ENCODE measurements at places on chromosomes 2 and 18.
A peak's percentile ranks its signal among the peaks of the same experiment; 100 is the strongest.

- DNase-seq: peak; percentile 80
Observed at GRCh38 chr2:132439703-132440398, 23.2 kb downstream of the GPR39 start.

DNA sequence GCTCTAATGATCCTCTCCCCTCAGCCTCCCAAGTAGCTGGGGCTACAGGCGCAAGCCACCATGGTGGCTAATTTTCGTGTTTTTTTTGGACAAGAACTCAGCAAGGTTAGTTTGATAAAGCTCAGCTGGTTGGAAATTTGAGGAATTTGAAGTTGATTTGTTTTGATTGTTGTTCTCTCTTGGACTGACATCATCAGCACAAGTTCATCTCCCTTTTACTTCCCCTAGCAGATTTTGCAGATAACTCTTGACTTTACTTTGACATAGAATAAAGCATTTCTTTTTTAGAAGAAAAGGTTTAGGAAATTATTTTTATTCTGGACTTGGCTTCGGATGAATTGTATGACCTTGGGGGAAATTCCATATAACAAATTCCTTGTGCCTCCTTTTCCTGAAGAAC lies 74.9 kb upstream of the DLX2 start:
- DNase-seq: no peak

GRCh38 chr2:162282765-162283425 lies 35.6 kb downstream of the IFIH1 start:
- peak; percentile 34 for DNase-seq

GRCh38 chr18:22283397-22283796 lies 114.0 kb downstream of the GATA6 start:
- peak; percentile 62 for DNase-seq

DNA sequence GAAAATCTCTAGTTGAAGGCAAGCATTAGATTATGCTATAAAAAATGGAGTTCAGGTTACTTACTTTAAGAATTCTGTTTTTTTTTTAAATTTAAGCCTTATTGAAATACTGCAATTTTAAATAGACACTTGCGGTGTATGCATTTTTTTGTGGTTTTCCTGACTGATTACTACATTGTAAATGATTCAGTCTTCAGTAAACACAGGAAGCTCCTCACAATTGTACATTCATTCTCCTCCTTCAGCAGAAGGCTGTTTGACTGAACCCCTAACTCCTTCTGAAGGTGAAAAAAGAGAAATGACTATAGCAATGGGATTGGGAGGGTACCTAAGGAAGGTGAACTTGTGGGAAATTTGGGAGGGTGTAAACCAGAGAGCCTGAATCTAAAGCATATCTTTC lies 136.1 kb downstream of the GCA start:
- peak; percentile 45 for DNase-seq

GRCh38 chr18:76860411-76860810 lies 38.1 kb downstream of the ZNF236 start:
- DNase-seq: peak; percentile 73

DNA sequence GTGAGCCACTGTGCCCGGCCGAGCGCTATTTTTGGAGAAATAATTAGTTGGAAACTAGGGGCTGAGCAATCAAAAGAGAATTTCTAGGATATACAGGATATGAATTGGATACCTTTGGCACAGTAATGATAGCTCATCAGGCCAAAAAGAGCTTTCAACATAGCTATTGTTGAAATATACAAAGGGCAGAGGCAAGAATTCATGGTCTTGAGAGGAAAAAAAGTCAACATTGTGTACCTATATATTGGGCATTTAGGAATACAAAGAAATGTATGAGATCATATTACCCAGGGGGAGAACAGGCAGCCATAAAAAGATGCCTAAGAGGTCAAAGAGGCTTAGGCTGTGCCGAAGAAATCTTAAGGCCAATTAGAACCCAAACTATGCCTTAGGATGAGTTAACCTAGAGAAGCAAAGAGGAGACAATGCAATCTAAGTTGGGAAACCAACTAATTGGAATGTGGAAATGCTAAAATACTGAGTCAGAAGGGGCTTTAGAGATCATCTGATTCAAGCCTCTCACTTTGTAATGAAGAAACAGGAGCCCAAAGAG lies 99.0 kb downstream of the RBBP8 start:
- DNase-seq: peak; percentile 66

DNA sequence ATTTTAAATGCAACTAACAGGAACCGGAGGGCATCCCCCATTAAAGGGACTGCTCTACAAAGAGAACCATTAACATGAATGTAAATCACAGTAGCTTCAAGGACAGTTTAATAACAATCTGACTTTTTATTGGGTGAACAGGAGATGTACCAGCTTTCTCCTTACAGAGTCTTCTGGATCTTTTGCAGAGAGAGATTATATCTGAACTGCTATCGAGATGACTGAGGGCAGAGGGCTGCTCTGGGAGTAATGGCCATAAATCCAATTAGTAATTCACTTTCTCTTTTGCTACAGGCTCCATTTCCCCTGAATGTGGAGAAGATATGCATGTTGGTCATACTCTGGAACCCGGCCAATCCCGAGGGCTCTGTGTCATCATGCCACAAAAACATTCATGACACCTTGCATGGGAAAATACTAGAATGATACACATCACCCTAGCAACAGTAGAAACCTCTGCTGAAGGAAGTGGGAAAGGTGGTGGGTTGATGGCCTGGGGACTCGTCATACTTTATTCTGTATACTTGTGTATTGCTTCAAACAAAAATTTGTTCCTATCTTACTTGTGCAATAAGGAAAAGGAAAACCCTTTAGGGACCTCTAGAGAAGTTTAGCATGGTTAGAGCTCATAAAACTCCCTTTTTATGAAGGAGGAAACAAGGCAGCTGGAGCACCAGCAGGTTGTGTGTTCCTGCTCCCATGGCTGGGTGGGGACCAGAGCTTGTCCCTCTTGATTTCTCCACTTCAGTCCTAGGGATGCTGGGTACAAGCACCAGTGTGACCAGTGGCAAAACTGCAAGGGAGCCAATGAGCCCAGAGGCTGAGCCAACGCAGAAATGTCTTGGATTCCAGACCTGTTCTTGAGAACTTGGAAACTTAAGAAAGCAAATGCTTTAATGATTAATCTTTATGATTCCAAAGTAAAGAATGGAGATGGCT lies 26.0 kb downstream of the CTAGE1 start:
- peak; percentile 93 for DNase-seq

DNA sequence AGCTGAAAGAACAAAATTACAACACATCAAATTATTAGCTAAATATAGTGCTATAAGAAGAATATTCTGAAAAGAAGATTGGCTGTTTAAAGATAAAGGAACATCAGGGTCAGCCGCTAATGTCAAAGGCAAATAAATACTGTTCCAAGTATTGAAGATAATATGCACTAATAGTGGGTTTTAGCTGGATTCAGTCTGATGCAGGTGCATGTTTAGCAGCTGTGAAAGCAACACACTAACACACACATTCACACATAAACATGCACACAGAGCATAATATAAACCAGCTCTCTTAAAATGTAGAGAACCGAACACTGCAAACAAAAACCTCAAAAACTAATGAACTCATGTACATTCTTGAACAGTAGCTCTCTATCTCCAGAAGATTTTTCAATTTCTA lies 634.6 kb downstream of the ERBB4 start:
- DNase-seq: no peak

- no peak for DNase-seq
Observed at GRCh38 chr2:106034325-106034724, 159.8 kb downstream of the UXS1 start.

- no peak for DNase-seq
Observed at GRCh38 chr2:184067502-184067901, 530.8 kb upstream of the ZNF804A start.

DNA sequence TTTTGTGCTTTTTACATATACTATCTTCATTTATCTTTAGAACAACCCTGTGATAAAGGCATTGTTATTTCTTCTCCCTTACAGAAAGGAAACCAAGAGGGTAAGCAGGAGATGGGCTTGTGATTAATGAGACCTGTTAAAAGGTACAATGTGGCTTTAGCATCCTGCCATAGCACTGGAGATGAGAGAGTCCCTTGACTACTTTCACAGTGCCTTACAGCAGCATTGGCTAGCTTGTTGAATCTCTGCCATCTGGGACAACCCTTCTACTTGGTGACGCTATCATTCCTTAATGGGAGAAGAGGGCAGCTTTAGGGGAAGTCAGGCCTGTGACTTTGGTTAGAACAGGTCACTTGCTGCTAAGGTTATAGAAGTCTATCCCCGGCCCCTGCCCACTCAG lies 68.1 kb upstream of the LYPD6B start:
- no peak for DNase-seq

DNA sequence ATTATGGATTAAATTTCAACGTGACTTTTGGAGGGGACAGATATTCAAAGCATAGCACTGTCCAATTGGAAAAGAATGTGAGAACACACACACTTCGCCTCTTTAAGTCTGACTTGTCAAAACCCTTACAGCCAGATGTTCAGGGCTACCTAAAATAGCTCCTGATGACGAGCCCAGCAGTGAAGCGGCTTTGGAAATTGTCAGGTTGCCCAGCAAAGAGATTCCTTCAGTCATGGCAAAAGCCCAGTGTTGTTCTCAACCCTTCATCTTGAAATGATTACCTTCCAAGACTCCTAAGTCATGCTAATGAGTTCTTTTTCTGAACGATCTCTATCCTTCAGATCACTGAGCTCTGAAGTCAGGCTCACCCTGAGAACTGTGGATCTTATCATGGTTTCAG lies 436.6 kb downstream of the LRATD1 start:
- no peak for DNase-seq

- no peak for DNase-seq
Observed at GRCh38 chr18:79746730-79747129, 51.0 kb upstream of the KCNG2 start.

GRCh38 chr2:104650405-104650996 lies 203.4 kb upstream of the POU3F3 start:
- no peak for DNase-seq

DNA sequence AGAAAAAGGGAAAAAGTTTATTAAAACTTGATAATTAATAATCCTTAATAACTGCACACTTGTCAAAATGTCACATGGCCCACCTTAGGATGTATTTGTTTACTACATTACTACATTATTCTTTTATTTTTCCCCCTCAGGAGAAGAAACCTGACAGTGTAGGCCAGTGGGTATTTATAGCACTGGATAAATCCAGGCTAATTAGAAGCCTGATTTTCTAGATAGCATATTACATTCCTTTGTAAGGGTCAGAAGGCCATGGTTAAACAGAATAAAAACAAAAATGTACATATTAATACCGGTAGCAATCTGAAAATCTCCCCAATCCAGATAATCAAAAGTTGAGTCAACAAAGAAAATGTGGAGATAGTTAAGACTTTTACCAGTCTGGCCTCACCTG lies 21.5 kb upstream of the KIDINS220 start:
- DNase-seq: no peak

DNA sequence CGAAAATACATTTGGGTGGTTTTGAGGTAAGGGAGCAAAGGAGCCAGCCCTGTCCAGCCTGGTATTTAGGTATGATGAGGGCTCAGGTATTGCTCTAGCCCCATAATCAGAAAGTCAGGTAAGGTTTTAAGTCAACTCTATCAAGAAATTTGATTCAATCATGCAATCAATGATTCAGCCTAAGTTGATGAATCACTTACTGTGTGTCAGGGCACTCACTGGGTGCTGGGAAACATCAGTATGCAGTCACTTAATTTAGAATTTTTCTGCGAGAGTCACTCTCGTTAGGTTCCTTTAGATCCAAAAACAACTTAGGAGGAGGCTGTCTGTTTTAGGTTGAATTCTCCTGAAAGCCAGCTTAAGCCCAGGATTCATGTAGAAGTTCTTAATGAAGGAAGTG lies 17.7 kb upstream of the SERPINB2 start:
- DNase-seq: no peak

DNA sequence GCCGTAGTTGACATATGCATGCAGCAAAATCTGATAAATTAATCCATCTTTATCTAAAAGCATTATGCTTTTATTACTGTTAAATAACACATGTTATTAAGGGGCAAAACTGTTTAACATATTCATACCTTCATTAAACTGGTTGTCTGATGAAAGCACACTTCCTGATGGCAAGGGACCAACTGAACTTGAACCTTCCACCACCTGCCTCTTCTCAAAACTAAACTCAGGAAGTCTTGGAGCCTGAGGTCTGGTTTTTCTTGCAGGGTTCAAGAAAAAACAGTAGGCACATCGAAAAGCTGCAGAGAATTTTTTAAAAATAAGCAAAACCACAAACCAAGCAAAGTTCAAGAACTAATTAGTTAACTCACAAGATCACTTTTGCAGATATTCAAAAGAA lies 64.9 kb downstream of the LNPK start:
- DNase-seq: no peak

DNA sequence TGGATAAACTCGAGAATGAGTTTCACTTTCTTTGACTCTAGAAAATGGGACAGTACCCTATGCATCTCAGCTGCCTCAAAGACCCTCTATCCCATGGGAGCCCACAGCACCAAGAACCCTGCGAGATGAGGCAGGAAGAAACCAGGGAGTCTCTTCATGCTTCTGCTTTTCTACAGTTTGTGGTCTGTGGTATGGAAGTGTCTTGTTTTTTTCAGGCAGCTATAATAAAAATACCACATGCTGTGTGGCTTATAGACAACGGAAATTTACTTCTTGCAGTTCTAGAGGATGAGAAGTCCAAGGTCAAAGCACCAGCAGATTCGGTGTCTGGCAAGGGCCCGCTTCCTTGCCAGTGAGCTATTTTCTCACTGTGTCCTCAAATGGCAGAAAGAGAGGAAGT lies 257.9 kb downstream of the SUCLG1 start:
- no peak for DNase-seq
